ENCODE measurements at places on chromosomes 3 and 15.
A peak's percentile ranks its signal among the peaks of the same experiment; 100 is the strongest.

- DNase-seq = peak; percentile 95
Measured at GRCh38 chr3:141368062-141368924, at the start of gene ZBTB38. Gene ZBTB38, plus strand, starts transcription at chr3:141368504. Its CDS starts 73,885 bp downstream, at chr3:141442389.

- DNase-seq = no peak
Measured at GRCh38 chr3:153165261-153165681, 3.2 kb downstream of the RAP2B start.

GRCh38 chr3:23368731-23369130 is 165.6 kb downstream of the UBE2E2 start:
- DNase-seq = no peak

- DNase-seq = peak; percentile 7
Measured at GRCh38 chr3:197364410-197365071, 66.1 kb upstream of the DLG1 start.

- no peak for DNase-seq
Measured at GRCh38 chr3:188286087-188286513, 132.1 kb downstream of the LPP start.

- DNase-seq = peak; percentile 52
Measured at GRCh38 chr3:126527455-126528211, 3.7 kb downstream of the CHST13 start.

Data from upper lobe of right lung (tissue), 1 donor.